CD4-positive, alpha-beta T cell (primary cell): ENCODE measurements at places on chromosomes 5 and 9. TPM values are rescaled to one million over a fixed set of nuclear protein-coding genes. Genes with fewer than 3 reads are reported as not detected.

DNA sequence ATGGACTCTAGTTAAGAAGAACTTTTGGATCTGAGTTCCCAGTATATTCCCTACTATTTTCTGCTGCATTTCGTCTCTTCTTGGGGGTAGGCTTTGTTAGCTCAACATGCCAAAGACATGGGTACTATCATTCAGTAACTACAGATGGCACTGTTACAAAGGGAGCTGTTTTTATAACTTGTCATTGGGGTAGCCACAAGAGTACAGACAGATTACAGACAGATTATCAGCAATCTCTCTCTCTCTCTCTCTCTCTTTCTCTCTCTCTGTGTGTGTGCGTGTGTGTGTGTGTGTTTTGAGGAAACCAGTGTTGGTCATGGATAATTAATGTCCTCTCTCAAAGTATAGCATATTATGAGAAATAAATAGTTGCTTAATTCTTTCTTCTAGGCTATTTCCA lies 116.1 kb downstream of the WDR70 start:
- no peak for DNase-seq

DNA sequence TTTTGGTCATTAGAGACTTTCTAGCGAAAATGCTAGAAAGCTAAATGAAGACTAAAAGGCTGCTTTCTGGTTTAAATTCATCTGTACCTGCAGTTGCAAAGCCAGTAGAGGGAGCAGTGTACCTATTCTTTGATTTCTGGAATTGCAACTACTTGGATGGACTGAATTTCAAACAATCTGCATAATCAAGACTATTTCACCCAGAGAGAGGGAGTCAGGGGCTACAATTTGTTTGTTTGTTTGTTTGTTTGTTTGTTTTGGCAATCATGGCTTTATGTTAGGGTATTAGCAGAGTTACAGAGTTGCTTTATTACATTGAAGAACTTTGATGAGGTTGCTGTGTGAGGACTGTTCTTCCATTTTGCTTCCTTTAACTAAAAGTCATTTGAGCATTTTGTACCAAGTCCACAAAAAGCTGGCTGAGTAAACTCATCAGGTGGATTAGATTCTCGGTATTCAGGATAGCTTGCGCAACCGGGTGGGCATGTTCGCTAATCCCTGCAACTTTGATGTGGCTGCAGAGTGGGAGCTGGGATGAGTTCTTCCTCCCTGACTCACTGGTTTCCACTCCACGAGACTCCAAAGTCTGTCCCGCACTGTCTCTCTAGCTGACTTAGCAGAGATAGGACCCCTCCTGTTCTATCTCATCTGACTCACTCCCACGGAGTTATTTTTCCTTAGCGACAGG lies 80.0 kb upstream of the TUT7 start:
- peak; percentile 43 for DNase-seq

DNA sequence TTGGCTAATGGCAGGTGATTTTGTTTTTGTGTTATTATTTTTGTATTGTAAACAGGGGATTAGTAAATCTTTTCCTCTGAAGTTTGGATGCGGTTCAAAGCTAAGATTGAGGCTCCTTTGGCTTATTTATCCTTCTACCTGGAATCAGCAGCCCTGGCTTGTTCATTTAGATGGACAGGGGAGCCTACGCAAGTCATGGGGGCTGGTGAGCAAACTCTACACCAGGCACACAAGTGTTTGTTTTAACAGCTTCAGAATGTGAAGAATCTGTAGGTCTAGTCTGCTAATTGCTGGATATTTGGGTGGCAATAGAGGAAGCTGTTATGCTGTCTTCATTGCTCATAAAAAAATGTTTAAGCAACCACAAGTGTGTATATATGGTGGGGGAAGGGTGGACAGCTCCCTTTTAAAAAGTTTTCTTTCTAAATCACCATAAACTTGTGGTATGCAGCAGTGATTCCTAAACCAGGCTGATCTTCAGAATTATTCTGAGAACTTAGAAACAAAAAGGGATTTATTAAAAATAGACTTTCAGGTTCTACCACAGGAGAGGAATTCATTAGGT lies 20.7 kb downstream of the ZNF462 start:
- no peak for DNase-seq

Gene NUDT2
- 4.5 TPM for total RNA-seq

GRCh38 chr5:131416729-131417128 lies 152.9 kb downstream of the CDC42SE2 start:
- DNase-seq, result no peak

DNA sequence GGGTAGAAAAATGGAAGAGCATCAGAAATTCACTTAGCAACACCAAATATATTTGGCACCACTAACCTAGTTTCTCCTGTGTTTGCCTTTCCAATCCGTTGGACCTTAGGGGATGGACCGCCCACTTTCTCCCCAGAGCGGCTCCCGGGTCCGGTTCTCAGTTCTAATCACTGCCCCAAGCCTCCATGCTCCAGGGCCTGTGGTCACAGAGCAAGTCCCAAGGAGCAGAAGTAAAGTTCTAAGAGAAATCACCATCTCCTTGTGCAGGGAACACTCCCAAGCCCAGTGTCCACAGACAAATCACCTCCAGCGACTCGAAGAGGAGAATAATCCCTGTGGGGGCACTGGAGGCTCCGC lies 728 bp upstream of the SLC1A1 start:
- no peak for DNase-seq

- DNase-seq, result no peak
Observed at GRCh38 chr9:96318921-96319565, 17.1 kb upstream of the HSD17B3 start.

- no peak for DNase-seq
Observed at GRCh38 chr5:150305095-150305494, 2.4 kb upstream of the ARSI start.

Gene OTULINL
- total RNA-seq, result 60.9 TPM

DNA sequence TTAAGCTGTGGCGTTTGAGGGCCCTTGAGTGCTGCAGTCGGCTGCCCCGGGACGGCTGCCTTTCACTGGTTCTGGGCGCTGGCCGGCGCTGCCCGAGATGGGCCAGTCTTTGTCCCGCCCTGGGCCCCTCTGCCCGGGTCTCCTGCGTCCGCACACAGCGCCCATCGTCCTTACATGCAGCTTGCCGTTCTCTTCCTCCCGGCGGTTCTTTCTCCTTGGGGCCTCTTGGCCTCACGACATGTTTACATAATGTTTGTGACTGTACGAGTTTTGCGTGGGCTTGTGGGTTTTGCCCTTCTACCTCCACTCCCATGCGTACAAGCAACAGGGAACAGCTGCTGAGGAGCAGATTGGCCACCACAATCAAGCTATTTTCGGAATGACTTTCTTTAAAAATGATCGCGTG lies 618 bp downstream of the TNPO1 start:
- peak; percentile 16 for DNase-seq

DNA sequence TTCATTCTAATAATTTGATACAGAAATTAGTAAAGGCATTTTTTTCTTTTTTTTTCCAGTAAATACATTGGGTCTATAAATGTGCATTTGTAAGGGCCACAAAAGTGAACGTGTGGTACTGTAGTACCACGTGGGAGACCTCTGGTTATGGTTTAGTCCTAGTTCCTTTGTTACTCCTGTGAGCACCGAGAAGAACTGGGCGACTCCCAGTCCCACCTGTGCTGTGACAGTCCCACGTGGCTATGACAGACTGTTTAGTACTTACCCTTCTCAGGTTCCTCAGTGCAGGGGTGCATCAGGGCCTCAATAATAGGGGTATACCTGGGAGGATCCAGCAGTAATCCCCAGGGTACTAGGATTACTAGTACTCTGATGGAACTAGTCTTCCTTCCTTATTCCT lies 49.3 kb downstream of the LRRC70 start:
- DNase-seq, result no peak

DNA sequence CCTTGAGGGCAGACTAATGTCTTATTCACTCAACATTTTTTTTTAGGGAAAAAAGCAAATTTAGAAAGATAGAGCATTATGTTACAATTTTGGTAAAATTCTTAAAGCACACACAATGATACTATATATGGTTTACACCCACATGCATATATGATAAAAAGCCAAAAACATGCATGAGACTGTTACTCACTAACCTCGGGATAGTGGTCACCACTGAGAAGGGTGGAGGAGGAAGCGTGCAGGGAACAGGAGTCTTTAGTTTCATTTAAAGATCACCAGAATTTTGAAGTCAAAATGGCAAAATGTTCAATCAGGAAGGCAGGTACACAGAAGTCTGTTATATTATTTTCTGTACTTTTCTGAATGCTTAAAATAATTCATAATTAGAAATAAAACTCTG lies 9.2 kb downstream of the ARL15 start:
- DNase-seq, result no peak

Gene EFNA5
- total RNA-seq, result not detected

GRCh38 chr5:97208184-97208713 lies 25.2 kb upstream of the RIOK2 start:
- no peak for DNase-seq

DNA sequence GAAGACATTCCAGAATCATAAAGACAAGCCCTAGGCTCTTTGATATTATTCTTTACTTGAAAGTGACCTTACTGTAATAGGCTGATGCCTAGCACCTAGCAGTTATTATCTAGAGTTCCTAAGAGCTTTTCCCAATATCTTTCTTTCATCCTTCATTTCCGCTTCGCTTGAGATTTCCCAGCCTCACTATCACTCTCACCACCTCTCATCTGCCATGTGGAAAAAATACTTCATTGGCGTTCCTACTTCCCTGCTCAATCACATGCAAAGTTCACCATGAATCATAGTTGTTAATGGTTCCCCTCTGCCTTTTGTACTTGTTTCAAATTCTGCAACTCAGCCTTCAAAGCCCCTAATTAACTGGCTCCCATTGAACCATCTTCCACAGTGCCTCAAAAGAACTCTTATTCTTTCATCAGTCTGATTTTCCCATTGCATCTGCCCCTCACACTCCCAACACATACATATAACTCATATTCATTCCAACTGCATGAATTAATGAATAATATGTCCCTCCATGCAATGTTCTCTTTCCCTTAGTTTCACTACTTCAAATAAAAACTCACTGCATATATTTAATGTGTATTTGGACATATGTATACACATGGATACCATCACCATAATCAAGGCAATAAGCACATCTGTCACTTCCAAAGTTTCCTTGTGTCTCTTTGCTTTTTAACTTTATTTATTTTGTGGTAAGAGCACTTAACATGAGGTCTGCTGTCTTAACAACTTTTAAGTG lies 221.6 kb downstream of the PARP8 start:
- DNase-seq, result no peak

- DNase-seq, result peak; percentile 2
Observed at GRCh38 chr9:133710661-133711427, 27.3 kb downstream of the SARDH start.

DNA sequence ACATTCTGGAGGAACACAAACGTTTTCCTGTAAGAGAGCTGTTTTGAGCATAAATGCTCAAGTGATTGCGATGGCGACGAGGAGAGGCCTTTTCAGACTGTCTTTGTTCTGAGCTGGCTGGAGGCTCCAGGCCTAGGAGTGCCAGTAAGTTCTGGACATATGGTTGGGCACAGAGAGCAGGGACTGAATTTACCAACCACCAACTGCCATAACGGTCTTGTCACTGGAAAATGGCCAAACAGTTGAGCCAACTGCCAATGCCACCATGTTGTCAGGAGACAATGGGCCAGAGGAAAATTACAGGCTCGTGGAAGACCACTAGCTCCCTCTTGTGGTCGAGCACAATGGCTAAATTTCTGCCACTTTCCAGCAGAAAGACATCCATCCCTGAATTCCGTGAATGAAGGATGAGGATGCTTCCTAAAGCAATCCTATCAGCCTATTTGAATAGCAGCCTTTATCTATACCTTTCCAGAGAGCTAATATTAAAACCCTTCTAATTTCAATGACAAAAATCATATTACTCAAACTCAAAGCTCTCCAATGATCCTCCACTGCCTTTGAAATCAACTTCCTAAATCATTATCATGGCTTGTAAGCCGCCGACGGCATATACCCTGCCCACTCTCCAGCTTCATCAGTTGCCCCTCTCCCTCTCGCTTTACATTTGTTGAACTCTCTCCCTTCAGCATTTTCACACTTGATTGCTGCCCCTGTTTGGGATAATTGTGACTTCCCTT lies 66.9 kb upstream of the GLIS3 start:
- peak; percentile 57 for DNase-seq

Gene CTXN3
- not detected for total RNA-seq

GRCh38 chr9:133953976-133954709 lies 38.0 kb downstream of the VAV2 start:
- no peak for DNase-seq

DNA sequence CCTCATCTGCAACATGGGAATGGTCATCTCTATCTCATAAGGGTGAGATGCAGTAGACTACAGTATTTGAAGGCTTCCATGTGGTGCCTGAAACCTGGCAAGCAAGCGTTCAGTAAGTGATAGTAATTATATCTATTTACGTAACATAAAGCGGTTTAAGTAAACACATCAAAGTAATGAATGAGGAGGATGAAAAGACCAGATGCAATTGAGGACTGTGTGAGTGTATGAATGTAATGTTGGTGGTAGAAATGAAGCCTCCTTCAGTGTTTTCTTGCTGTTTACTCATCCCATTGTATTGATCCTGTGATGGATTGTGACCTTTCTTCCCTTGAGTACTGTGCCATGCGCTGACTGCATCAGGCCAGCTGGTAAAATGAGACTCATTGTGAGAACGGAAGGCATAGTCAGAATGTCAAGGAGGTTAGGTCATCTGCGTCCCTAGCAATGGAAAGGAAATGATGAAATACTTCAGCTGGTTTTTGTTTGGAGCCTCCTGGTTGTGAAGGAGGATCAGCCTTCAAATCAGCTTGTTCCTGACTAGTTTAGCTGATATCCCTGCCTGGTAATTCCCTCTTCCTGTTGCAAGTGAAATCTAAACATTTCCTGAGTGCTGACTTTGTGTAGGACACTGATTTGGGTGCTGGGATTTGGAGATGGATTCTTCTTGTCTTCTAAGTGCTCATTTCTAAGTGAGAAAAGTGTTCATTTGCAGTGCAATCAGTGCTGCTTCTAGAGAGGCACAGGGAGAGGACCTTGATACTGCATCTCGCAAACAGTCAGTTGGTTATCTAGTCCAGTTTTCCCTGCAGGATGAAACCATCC lies 35.6 kb downstream of the TNFSF8 start:
- no peak for DNase-seq
